ENCODE measurements at places on chromosomes 7 and 10.

- DNase-seq = no peak
These were observed 694 bp downstream of the COL1A2 start for GRCh38 chr7:94395141-94396036.

DNA sequence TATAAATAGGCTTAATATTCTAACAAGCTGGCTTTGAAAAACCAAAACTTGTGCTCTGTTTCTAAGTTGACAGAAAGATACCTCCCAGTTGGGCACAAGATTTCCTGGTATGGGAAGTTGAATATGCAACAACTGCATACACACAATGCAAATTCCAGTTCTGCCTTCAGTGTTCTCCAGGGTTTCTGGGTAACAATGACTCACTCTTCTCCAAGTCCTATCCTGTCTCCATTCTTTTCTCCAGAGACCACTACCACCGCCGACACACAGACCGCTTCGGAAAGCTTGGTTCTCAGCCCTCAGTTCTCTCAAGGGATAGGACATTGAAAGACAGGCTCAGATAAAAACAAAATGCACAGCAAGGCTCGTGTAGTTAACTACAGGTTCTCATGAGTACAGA lies 12.2 kb downstream of the PDE1C start:
- no peak for DNase-seq

- DNase-seq = no peak
These were observed 391.4 kb downstream of the TNS3 start for GRCh38 chr7:47190462-47190861.

DNA sequence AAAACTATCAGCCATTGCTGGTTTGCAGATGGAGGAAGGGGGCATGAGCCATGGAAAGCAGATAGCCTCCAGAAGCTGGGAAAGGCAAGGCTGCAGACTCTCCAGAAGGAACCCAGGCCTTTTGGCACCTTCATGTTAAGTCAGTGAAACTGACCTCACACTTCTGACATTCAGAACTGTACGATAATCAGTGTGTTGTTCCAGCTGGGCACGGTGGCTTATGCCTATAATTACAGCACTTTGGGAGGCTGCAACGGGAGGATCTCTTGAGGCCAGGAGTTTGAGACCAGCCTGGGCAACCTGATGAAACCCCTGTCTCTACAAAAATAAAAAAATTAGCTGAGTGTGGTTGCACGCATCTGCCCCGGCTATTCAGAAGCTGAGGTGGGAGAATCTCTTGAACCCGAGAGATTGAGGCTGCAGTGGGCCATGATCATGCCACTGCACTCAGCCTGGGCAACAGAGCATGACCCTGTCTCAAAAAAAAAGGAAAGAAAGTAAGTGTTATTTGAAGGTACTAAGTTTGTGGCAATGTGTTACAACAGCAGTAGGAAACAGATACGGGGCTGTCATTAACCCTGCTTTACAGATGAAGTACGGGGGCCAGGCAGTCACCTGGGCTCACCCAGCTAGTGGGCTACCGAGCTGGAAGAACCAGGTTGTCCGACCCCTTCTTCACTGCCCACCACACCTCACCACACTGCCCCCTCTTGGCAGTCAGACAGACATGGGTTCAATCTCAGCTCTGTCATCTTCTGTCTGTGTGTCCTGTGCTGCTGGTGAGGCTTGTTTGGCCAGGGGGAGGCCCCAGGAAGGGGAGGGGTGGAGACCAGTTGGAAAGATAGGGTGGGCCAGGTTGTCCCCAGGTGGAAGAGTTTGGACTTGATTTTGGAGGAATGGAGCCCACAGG lies 18.3 kb downstream of the CHST3 start:
- DNase-seq = no peak

- DNase-seq = no peak
These were observed 37.8 kb upstream of the COMMD3 start for GRCh38 chr10:22278441-22278782.

GRCh38 chr10:77210645-77211044 lies 427.0 kb downstream of the KCNMA1 start:
- no peak for DNase-seq

DNA sequence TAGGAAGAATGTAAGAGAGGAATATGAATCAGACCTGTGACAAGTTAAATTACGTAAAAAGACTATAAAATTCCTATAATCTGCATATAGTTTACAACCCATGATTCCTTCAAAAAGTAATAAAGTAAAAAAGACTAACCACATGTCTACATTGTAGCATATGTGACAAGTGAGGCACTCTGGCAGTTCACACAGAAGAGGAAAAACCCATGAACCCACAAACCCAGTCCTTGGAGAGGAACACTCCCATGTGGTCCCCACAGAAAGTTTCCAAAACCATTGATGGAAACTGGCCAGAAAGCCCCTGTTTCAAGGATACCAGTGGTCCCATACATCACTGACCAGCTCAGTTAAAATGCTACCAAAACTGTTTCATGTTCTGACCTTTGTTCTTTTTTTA lies 15.7 kb downstream of the KDM7A start:
- DNase-seq = no peak

GRCh38 chr10:89236226-89236797 lies 15.3 kb downstream of the LIPA start:
- DNase-seq = no peak

- DNase-seq = no peak
These were observed 20.3 kb upstream of the GNA12 start for GRCh38 chr7:2864204-2864985.
